Suppressor macrophage (primary cell): ENCODE measurements at places on chromosomes 12 and 14.

- DNase-seq = peak; percentile 37
Observed at GRCh38 chr12:106861984-106862916, 87.8 kb downstream of the RIC8B start.

DNA sequence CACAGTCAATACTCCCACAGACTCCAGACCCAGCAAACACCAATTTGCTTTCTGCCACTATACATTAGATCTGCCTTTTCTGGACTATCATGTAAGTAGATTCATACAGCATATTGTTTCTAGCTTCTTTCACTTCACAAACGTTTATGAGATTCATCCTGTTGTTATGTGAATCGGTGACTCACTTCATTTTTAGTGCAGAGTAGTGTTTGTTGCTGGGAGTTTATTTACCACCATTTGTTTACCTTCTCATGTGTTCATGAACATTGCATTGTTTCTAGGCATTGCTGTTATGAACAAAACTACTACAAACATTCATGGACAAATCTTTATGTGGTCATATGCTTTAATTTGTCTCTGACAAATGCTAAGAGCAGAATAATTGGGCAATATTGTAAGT lies 807.8 kb upstream of the TMEM132C start:
- DNase-seq = no peak

GRCh38 chr14:91341751-91342154 lies 75.9 kb downstream of the CCDC88C start:
- no peak for DNase-seq

DNA sequence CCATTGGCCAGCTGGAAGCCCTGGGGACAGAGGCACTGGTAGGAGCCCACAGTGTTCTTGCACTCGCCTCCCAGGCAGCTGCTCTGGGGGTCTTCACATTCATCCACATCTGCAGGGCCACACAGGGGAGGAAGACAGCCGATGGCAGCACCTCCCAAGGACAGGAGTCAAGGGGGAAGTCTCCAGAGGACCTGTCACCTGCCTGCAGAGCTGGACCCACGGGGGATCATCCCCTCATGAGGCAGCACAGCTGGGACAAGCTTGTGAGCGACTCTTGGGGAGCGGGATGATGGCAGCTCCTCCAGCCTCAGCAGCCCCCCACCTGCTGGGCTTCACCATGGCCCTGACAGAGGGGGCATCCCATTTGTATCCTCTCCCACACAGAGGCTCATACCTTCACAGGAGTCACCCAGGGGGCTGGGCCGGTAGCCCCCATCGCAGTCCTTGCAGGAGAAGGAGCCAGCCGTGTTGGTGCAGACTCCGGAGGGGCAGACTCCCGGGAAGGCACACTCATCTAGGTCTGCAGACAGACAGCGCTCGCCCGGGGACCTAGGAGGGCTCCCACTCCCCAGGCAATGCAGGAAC lies 15.4 kb downstream of the ISCA2 start:
- no peak for DNase-seq

GRCh38 chr12:128444598-128444997 lies 177.6 kb downstream of the TMEM132C start:
- no peak for DNase-seq

GRCh38 chr12:52965337-52965731 lies 16.4 kb downstream of the KRT18 start:
- DNase-seq = no peak

DNA sequence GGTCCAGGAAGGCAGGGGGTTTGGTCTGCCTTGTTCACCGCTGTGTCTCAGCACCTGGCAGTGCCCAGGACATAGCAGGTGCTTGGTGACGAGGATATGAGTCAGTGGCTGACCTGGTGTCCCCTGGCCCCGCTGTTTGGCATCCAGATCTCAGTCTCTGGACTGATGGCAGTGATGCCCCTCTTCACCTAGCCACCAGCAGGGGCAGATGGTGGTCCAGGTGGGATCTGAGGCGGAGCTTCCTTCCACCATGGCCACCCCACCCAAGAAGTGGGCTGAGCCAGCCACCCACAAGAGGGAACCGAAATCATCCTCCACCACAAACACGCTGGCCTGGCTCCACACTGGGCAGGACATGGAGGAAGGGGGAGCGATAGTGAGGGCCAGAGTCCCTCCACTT lies 16.1 kb upstream of the SH2B3 start:
- DNase-seq = peak; percentile 33

DNA sequence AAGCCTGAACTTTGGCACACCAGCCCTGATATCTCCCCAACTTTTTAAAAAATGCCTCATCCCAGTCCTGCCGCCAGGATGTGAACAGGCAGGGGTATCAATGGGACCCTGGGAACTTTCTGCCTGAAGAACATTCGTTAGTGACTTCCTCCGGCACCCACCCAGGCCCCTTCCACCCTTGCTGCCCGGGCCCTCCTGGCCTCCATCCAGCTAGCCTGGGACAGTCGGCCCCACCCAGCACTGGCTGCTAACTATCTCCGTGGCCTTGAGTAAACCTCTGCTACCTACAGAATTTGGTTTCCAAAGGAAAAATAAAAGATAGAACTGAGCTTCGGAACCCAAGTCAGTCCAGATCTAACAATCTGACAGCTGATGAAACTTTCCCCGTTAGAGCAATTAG lies 14.3 kb downstream of the SCARB1 start:
- DNase-seq = no peak

- DNase-seq = no peak
Observed at GRCh38 chr14:33515441-33515840, 435.4 kb downstream of the EGLN3 start.

GRCh38 chr12:118682656-118683055 lies 298.7 kb upstream of the SRRM4 start:
- DNase-seq = no peak

DNA sequence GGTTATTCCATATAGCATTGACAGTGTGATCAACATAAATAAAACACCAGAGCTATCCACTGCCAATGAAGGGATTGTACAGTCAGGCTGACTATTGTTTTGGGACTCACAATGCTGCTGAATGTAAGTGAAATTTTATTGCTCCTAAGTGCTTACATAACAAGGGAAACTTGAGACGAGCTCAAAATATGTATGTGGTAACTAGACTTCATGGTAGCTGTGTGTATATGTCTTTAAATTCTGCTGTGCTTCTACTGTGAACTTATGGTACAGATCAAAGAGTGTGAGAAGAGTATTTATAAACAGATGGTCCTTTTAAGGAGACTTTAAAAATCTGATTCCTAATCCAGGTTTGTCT lies 6.9 kb downstream of the FLRT2 start:
- DNase-seq = no peak

- DNase-seq = peak; percentile 62
Observed at GRCh38 chr12:108570743-108571608, 8.6 kb downstream of the ISCU start.

GRCh38 chr12:32002848-32003493 lies 43.8 kb downstream of the RESF1 start:
- no peak for DNase-seq

DNA sequence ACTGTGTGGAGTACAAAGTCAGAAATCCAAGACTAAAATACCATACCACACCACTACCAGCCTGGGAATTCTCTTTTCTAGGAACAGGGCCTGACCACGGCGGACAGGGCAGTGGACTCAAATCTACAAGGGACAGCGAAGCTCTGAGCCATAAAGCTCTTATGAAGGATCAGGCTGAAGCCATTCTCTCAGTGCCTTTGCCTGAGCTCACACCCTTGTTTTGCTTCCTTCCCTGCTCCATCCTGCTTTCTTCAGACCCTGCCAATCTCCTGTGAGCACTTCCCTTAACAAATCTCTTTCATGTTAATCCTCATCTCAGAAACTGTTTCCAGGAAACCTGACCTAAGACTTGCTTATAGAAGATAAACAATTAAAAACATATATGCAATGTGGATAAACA lies 398.5 kb downstream of the MDGA2 start:
- no peak for DNase-seq

- no peak for DNase-seq
Observed at GRCh38 chr12:76176940-76177339, 92.5 kb upstream of the NAP1L1 start.

- DNase-seq = no peak
Observed at GRCh38 chr12:89791286-89791685, 82.6 kb upstream of the ATP2B1 start.

GRCh38 chr14:32006263-32007110 lies 70.6 kb upstream of the ARHGAP5 start:
- DNase-seq = no peak

DNA sequence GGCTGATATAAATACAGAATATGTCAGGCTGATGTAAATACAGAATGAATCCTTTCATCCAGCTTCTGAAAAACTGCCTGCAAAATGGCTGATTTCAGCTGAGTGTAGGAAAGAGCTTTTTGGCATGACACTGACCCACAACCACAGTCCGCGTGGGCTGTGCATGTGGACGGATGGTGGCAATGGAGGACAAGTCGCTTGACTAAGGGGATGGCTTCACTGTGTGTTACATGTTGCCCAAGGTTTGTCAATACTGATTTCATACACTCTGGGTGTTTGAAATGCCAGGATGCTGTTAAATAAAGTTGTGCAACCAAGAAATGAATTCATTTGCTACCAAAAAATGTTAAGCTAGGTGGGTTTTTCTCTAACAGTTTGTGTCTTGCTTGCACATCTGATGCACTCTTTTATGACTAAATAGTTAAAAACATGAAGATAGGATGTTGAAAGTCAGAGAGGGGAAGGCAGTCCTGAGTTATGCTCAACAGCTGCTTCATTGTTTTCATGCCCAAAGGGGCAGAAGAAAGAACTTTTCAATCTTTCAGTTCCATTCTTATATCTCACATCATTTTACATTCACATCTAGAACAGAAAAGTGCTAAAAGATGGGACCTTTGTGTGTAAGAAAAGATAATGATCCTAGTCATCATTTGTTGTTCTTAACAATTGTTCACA lies 36.5 kb upstream of the OVCH1 start:
- DNase-seq = no peak

GRCh38 chr14:81363746-81364378 lies 36.3 kb downstream of the STON2 start:
- no peak for DNase-seq

DNA sequence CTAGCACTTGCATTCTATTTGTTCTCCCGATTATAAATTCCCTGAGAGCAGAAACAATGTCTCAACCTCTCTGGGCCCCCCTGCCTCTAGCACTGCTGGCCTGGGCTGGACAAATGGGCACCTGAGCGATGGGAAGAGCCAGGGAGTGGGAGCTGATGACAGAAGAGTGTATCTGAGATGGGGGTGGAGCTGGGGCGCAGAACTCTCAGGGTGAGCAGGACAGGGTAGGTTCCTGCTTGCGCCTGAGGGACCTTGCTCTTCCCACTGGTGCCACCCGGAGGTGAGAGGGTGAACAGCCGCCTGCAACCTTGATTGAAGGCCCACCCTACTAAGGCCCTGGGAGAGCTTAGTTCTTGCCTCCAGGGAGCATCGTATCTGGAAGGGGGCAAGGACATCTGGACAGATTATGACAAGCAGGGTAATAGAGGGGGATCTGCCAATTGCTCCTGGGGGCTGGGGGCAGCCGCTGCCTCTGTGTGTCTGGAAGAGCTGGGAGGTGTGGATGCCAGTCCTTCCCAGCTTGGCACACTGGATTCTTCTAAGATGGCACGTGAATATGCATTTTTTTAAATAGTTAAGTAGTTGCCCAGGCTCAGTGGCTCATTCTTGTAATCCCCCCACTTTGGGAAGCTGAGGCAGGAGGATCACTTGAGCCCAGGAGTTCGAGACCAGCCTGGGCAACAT lies 43.0 kb upstream of the TSPAN9 start:
- peak; percentile 62 for DNase-seq

- no peak for DNase-seq
Observed at GRCh38 chr14:37145395-37145794, 27.0 kb downstream of the SLC25A21 start.

- no peak for DNase-seq
Observed at GRCh38 chr12:130825771-130826150, 13.3 kb downstream of the STX2 start.

GRCh38 chr12:67662910-67663538 lies 14.5 kb downstream of the DYRK2 start:
- DNase-seq = no peak

DNA sequence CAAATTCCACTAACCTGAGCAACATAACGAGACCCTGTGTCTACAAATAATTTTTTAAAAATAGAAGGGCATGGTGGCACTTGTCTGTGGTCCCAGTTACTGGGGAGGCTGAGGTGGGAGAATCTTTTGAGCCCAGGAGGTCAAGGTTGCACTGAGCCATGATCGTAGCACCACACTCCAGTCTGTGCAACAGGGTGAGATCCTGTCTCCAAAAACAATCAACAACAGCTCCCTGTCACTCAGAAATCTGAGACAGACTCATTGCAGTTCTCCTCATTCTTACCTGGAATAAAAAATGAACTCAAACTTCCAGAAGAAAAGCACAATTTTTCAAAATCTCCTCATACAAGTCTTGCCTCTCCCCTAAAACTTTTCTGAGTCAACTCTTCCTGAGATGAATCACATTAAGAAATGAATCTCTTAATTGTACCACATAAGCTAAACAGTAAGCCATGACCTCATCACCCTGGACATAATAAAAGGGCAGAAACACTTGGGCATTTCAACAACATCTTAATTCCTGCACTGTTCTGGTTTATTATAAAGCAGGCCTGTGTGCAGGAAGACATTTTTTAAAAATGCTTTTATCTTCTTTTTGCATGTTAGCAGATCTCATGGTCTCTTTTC lies 214.3 kb upstream of the CDKN3 start:
- no peak for DNase-seq

DNA sequence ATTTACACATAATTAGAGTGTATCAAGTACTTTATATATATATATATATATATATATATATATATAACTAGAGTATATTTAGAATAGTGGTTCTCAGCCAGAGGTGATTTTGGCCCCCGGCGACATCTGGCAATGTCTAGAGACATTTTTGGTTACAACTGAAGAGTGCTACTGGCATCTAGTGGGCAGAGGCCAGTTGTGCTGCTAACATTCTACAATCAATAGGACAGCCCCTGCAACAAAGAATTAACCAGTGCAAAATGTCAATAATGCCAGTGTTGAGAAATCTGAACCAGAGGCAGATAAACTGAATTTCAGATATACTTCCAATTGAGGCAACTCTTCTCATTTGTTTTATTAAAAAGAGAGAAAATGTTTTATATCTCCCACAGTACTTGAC lies 8.9 kb downstream of the GTF2A1 start:
- DNase-seq = peak; percentile 66

DNA sequence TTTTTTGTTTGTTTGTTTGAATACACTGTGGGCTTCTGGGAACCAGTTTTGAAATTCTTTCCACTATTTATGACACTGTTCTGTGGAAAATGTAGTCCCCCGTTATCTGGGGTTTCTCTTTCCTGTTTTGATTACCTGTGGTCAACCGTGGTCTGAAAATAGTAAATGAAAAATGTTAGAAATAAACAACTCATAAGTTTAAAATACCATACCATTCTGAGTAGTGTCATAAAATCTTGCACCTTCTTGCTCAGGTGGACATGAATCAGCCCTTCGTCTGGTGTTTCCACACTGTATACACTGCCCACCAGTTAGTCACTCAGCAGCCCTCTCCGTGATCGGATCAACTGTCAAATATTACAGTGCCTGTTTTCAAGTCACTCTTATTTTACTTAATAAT lies 5.1 kb upstream of the PAPOLA start:
- DNase-seq = peak; percentile 20

GRCh38 chr12:90037740-90038139 lies 329.1 kb upstream of the ATP2B1 start:
- no peak for DNase-seq
